Activated CD8-positive, alpha-beta memory T cell treated with anti-CD3 and anti-CD28 coated beads, Interleukin-2, amount 50 U/mL, for 4 hours (primary cell): ENCODE measurements at places on chromosomes 3 and 15.
A peak's percentile ranks its signal among the peaks of the same experiment; 100 is the strongest.

DNA sequence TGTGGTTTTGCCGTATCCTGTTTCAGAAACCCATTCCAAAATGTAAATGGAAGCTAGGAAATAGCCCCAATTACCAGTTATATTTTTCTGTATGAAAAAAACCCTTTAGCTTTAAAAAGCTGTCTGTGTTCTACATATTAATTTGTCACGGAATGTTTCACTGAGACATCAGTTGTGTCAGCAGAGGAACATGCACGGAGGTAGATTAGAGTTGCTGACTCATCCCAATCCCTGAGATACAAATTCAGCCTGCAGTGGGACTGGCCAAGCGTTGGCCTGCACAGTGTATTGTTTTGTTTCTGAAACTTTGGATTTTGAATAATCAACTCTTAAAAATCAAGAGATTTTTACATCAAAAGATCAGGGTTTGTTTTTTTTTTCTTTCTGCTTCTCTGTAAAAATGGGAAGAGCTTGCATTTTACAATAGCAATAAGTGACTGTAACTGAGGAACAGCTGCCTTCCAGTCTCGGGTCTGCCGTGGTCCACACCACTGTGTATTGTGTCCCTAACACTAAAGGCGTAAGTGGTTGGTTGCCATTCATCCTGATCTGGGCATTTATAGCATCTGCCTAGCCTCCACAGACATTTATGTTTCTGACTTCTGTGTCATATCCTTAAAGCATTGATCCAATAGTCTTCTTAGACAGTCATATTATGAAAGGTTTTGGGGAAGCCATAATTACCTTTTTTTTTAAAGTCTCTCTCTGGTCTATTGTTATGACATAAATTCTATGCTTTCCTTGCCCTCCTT lies 218.1 kb downstream of the ADAMTSL3 start:
- DNase-seq = no peak

DNA sequence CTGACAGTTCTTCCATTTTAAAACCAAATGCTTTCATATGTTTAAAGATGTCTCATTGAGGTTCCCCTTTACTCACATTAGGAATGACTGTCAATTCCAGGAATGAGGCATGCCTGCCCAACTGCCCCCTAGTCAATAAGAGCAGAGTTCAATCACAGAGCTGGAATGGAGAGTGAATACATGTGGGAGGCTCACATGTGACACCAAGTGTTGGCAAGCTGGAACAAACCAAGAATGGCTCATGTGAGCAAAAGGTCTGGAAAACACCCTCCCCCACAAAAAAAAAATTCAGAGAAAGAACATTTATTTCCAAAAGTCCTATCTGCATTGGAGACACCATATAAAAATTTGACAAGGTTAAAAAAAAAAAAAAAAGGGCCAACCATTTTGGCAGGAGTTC lies 3.7 kb downstream of the PBRM1 start:
- DNase-seq = no peak

GRCh38 chr3:106381939-106382335 lies 513.1 kb upstream of the CBLB start:
- no peak for DNase-seq

GRCh38 chr3:124227150-124227630 lies 235.3 kb upstream of the ROPN1 start:
- no peak for DNase-seq

- DNase-seq = peak; percentile 31
These were observed 185.7 kb downstream of the LPP start for GRCh38 chr3:188339410-188340295.

GRCh38 chr3:100777271-100777670 lies 68.0 kb downstream of the TFG start:
- no peak for DNase-seq

DNA sequence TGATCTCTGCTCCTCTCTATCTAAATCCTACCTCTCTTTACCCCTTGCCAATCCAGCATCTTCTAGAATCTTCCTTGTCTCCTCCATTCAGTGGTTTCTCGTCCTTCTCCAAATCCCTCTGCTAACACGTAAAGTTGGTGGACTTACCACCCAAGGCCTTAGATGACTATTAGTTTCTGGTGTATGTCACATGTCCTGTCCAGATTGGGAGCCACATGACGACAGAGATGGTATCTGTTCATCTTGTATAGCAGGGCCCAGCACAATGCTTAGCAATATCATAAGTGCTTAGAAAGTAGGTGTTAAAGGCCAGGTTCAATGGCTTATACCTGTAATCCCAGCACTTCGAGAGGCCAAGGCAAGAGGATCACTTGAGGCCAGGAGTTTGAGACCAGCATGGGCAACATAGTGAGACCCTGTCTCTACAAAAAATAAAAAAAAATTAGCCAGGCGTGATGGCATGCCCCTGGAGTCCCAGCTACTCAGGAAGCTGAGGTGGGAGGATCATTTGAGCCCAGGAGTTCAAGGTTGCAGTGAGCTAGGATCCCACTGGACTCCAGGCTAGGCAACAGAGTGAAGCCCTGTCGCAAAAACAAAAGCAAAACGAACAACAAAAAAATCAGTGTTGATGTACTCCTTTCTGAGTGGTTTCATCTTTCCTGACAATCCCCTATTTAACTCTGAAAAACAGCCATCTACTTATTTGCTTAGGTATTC lies 81.8 kb downstream of the HMG20A start:
- DNase-seq = no peak

- DNase-seq = no peak
These were observed 77.7 kb upstream of the DGKG start for GRCh38 chr3:186439725-186440124.
